ENCODE measurements at places on chromosomes 2 and 18.

DNA sequence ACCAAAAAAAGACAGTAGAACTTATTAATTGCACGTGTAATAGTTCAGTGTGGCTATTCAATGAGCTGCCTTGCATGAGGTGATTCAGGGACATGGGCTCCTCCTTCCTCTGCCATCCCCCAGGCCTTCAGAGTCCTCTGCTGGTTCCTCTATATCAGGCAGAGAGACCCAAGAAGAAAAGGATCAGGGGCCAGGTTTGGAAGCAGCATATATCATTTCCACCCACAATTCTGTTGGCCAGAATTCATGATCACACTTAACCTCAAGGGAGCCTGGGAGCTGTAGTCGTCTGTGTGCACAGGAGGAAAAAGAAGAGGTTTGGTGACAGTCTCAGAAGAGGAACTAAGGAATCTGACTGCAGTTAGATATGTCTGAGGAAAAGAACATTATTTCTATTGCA is 114.0 kb upstream of the GLS start:
- no peak for DNase-seq

GRCh38 chr2:129741623-129742022 is 237.8 kb upstream of the RAB6C start:
- no peak for DNase-seq

- no peak for DNase-seq
These were observed 32.1 kb downstream of the CCDC85A start for GRCh38 chr2:56215911-56216310.

DNA sequence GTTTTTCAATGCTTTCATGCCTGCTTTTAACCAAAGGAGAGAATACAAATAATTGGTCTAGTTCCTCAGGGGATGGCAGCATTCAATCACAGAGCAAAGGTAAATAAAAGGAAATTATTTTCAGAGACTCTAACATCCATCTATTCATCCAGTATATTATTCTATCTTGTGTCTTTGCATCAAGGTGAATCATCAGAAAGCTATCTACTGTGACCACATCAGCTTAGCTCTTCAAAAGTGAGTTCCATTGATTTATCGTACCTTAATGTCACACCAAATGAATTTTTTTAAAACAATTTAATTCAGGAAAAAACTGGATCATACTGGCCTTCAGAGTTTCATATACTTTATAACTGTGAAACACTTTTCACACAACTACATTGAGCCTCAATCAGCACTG is 66.1 kb downstream of the CHN1 start:
- DNase-seq = peak; percentile 61

Data from astrocyte of the hippocampus (primary cell).